Uterus (tissue), 4 donors: ENCODE measurements at places on chromosomes 2 and 18. TPM values are rescaled to one million over a fixed set of nuclear protein-coding genes. Genes with fewer than 3 reads are reported as not detected.

- no peak for DNase-seq
Observed at GRCh38 chr2:78457269-78457668, 568.2 kb upstream of the REG3G start.

DNA sequence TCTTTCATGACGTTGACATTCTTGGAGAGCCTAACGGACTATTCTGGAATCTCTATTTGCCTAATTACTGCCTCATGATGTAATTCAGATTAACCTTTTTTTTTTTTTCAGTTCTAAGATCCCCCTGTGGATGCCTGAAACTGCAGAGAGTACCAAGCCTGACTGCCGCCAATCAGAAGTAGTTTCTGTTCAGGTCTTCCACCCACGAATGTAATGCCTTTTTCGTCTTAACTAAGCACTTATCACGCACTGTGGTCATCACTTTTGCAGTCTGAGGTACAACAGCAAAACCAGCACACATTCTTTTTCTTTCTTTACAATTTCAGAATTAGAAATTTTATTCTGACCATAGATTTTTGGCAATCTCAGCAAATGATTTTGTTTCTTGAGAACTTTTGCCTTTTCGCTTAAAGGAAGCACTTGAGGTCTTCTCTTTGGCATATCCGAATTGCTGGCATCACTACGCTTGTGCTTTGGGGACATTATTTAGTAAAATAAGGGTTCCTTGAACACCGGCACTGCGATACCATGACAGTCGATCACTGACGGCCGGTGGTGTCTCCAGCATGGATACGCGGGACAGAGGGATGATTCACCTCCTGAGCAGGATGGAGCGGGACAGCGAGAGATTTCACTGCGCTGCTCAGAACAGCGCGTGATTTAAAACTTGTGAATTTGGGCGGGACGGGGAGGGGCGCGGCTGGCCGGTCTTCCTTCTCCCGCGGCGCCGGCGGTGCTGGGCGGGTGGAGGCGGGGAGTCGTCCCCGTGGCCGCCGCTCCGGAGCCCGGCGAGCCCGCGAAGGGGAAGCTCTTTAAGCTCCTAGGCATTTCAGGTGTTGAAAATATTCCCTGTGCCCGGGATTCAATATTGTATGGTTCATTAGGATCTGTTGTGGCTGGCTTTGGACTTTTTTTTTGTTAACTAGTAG lies 32.0 kb upstream of the GPR55 start:
- DNase-seq, result no peak

- DNase-seq, result no peak
Observed at GRCh38 chr18:31156821-31157763, 5.6 kb downstream of the DSC1 start.

Gene SPP2
- total RNA-seq, result 1.3 TPM

DNA sequence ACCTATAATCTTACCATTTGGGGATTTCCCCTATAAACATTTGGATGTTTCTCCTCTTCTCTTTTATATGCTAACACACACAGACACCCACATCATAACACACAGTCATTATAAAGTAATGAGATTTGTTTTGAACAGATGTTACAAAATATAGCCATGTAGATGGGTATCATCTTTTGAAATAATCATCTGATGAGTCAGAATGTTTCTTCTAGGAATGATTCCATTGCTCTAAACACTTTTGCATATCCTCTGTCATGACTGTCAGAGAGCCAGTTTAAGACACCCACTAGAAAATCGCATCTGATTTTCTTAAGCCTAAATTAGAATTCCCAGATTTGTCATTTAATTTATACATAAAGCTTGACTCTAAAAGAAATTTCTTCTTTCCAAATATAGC lies 442.6 kb downstream of the CMPK2 start:
- no peak for DNase-seq

Gene CHRNG
- not detected for total RNA-seq

GRCh38 chr2:3745920-3746319 lies 42.5 kb downstream of the DCDC2C start:
- DNase-seq, result no peak

GRCh38 chr2:239371726-239372686 lies 28.8 kb downstream of the HDAC4 start:
- DNase-seq, result no peak

Gene ARHGAP25
- 3.1 TPM for total RNA-seq

GRCh38 chr18:37299471-37300304 lies 265.9 kb downstream of the CELF4 start:
- DNase-seq, result peak; percentile 93

GRCh38 chr2:7683196-7683595 lies 766.0 kb downstream of the RNF144A start:
- DNase-seq, result no peak

DNA sequence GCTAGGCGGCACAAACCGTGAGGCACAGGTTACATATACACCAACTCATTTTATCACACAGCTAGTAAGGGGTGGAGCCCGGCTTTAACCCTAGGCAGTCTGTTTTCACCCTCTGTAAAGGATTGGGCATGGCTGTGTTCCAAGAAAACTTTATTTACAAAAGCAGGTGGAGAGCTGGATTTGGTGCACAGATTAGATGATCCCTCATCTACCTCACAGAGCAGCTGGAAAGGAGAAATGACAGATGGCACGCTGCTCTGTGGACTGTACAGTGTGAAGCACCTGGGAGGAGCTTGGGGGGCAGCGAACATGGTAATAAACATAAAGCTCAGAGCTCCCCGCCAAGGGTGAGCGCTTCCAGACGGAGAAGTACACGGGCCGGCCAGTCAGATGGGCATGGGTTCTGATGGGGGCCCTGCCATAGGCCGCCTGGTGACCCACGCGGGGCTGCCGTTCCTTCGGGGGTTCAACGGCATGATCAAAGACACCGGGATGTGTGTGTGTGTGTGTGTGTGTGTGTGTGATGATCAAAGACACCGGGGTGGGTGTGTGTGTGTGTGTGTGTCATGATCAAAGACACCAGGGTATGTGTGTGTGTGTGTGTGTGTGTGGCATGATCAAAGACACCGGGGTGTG lies 862 bp upstream of the TMEM177 start:
- DNase-seq, result no peak
